GM03348 (cell line): ENCODE measurements at places on chromosomes 4 and X.

DNA sequence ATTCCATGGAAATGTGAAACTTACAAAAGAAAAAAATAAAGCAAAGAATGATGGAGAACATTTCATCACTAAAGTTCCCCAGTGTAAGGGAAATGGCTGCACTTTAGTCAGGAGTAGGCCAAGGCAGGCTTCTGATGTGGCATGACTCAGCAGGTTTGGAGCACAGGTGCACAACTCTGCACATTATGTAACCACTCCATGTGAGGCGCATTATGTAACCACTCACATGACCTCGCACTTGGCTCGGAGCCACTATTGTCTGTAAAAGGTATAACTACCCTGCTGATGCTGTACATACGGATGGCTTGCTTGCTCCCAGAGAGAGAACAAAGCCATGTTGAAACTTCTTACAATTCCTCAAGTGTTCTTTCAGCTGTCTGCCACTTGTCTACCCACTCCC, 727.6 kb downstream of the TRAM1L1 start:
- no peak for DNase-seq

GRCh38 chrX:10244915-10245622, 88.3 kb downstream of the CLCN4 start:
- DNase-seq, result no peak

GRCh38 chrX:103101299-103102042, 8.5 kb upstream of the NXF3 start:
- no peak for DNase-seq

- DNase-seq, result peak; percentile 90
Observed at GRCh38 chrX:101348452-101349192, at the start of gene TIMM8A. TSS of gene TIMM8A (minus strand) at chrX:101348742. CDS start at chrX:101348664, 78 bp downstream.

DNA sequence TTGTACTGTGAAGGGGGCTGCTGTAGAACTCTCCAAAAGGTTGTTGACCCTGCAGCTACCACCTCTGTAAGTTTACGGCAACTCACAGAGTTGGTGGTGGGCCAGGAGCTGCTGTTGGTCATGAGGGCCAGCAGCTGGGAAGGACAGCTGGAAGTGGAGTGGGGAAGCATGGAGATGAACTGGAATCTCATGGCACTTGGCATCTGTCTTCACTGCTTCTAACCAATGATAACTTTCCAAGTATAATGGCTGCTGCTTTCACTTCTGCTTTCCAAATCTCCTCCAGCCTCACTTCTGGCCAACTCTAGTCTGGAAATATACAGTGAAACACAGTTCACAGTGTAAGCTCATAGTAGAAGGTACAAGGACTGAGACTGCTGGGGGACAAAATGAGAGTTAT, 126.5 kb upstream of the INTU start:
- DNase-seq, result no peak

DNA sequence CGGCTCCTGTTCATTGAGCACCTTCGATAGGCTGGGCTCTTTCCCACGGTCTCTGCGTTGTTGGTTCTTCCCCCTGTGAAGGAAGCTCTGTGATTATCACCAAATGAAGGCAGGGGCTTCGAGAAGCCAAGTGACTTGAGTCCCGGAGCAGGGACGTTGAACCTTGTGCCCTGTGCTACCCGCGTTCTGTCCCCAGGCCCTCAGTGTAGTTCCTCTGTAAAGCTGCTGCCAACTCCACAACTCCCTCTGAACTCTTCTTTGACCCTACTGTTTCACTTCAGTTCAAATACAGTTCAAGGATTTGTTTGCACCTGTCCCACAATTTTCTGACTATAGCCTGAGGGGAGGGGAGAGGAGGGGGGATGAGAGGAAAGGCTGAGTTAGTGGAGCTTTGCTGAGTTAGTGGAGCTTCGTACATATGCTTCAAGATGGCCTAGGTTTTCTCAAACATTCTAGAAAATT, 635 bp upstream of the PHF8 start:
- DNase-seq, result no peak

DNA sequence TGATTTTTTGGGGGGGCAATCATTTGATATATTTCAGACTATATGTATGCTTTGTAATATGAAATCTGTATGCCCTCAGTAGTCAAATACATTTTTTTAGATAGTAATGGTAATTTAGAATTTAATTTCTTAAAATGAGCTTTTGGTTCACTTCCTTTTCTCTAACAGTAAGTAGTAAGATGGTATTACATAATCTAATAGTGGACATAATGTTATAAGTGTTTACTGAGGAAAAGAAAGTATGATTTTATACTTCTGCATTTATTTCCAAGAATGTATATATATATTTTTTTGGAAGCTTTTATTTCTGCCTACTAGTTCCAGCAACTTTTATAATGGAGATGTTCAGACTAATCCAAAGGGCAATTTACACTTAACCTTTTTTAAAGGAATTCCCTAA, 1450.7 kb upstream of the TENM3 start:
- no peak for DNase-seq

- no peak for DNase-seq
Observed at GRCh38 chr4:25970691-25971432, 56.8 kb downstream of the SMIM20 start.

DNA sequence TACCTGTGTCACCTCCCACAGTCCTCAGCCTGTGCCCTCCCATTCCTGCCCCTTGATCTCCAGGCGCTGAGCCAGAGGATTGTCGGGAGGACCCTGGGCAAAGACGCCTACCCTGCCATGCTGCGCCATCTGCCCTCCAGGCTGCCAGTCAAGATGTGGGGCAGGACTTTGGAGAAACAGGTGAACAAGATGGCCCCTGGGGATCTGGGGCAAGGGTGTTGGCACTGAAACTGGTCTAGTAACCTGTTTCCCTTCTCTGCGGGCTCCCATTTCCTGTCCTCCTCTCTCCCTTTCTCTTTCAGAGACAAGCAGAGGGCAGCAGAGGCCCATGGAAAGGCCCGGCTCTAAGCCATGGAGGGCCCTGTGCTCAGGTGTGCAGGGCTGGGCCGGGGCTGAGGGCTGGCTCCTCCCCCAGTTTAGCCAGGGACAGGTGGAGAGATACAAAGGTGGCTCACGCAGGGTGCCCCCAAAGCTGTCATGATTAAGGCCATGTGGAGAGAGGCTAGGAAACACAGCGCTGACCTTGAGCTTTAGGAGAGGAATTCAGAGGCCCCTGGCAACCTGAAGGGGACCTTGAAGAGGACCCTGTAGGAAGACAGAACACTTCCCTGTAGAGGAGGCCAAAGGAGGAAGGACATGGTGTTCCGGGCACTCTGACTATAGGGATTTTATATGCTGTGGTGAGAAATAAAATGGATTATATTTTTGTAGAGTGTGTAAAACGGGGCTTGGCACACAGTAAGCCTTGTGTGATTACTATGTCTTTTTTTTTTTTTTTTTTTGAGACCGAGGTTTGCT, at the start of gene GLOD5:
TSS of gene GLOD5 (plus strand) at position 74 of the 798 bp plus-strand sequence. CDS start at position 118, 44 bp downstream.
- DNase-seq, result peak; percentile 21

DNA sequence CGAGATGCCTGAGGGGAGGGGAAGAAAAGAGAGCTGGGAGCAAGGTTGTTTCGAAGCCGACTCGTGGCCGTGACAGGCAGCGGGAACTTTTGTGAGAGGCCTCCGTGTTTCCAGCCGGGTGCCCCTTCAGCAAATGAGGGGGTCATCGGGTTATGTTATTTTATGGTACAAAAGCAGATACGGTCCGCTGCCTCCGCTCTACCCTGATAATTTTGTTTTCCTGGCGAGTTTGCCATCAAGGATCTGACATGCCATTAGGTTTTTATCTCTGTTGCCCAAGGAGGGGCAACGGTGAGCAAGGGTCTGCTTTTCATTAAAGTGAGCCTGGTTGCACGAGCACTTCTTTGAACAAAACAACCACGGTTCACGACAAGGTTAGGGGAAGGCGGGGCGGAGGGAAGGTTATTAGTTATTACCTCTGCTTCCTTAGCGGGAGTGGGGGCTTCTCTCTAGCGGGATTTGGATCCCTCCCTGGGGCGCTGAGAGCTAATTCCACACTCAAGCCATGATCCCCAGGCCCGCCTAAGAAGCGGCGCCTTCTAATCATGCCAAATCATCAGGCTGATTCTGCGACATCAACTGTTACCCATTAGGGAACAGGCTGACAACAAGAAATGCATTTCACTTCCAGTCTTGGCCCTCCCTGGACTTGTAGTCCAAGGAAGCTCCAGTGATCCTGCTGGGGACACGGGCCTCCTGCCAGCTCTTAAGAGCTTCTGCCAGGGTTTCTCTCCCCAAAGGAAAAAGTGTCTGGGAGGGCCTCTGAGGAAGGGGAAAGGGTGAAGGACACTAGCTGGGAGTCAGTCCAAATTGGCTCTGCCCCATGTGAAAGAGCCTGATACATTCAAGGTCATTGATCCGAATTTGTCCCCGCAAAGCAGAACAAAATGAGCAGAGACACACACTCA, 617.7 kb downstream of the MID1IP1 start:
- DNase-seq, result no peak

DNA sequence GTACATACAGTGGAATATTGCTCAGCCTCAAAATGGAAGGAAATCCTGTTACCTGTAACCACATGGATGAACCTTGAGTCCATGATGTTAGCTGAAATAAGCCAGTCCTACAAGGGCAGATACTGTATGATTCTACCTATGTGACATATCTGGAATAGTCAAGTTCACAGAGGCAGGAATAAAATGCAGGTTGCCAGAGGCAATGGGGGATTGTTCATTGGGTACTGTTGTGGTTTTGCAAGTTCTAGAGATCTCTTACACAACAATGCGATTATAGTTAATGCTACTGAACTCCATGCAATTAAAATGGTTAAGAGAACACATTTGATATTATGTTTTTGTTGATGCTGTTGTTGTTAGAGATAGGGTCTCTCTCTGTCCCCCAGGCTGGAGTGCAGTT, 74.6 kb downstream of the SHROOM2 start:
- no peak for DNase-seq

GRCh38 chrX:19839770-19840254, 47.6 kb downstream of the SH3KBP1 start:
- DNase-seq, result no peak
